ENCODE measurements at places on chromosomes 6 and 20.

- no peak for DNase-seq
These were observed 159.0 kb downstream of the GMDS start for GRCh38 chr6:2086326-2086965.

GRCh38 chr6:146224449-146224848 lies 195.6 kb downstream of the GRM1 start:
- DNase-seq = no peak

DNA sequence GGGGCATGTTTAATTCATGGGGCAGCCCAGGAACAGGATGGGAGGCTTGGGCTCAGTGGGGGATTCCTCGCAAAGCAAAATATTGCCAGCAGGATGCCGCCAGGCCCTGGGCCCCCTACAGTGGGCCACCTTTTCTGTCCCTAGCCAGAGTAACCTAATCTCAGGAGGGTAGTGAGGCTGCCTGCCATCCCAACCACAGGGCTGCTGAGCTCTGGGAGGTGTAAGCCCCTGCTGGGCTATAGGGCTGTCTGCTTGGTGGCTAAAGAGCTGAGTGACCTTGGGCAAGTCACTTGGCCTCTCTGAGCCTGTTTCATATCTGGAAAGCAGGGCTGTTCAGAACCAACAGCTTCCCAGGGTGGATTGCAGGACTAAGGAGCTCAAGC lies 35.7 kb upstream of the CDH22 start:
- DNase-seq = no peak

GRCh38 chr20:40335437-40335836 lies 353.6 kb downstream of the MAFB start:
- no peak for DNase-seq

DNA sequence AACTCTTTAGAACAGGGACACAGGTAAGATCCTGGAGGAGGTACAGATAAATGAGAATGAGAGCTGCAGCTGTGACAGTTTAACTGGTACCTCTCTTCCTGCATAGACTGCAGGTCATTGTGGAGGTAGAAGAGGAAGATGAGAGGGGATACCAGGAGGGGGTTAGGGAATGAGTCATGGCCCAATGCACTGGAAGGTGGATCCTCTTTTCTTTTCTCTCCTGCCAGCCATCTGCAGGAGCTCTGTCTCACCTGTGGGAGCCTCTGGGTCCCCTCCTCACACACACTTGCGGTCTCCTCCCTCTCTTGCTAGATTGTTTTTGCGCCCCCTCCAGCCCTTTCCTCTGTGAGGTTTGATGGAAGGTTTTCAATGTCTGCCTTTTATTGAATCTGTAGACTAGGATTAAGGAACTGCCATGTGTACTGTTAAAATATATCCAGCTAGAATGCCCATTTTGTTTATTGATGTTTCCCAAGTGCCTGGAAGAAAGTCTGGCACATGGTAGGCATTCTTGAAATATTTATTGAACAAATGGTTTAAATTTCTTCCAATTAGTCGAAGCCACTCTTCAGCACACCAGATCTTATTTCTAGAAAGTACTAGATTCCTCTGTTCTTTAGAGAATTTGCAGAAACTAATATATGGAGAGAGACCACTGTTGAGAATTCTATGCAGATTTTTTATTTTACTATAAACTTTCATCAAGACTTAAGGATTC lies 13.0 kb downstream of the C6orf163 start:
- no peak for DNase-seq

GRCh38 chr6:90411292-90411781 lies 114.7 kb upstream of the BACH2 start:
- peak; percentile 62 for DNase-seq

GRCh38 chr20:57532104-57532503 lies 7.2 kb upstream of the CTCFL start:
- no peak for DNase-seq

GRCh38 chr6:44009425-44010321 lies 117.6 kb downstream of the MRPL14 start:
- no peak for DNase-seq

DNA sequence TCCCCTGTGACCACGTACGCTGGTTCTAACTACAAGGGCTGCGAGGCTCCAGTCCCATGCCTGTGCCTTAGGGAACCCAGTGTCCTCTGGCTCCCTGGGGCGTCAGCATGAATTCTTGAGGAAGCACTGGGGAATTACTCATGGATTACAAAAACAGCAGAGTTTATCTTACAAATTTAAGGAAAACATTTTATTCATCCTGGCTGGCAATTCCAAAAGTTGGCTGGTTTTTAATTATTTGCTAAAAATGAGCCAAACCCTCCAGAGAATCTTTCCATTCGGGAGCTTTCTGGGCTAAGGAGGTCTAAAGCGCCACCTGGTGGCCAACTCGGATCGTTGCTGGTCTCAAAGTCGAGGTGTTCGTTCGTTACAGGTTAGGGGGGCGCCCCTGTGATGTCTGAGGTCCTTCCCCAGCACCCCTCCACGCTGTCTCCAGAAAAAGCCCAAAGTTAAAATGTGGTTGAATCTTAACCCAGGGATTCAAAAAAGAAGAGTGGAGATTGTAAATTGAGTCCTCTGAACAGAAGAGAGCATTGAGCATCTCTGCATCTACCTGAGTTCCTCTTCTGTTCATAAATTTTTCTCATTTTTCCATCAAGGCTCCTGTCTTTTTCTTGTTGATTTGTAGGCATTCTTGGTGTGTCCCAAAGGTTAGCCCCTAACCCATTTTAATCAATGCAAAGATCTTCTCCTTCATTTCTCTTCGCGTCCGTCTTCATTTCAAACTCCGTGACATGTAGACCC lies 99.4 kb downstream of the BFSP1 start:
- DNase-seq = peak; percentile 14

- DNase-seq = no peak
These were observed 80.9 kb upstream of the SRSF6 start for GRCh38 chr20:43376831-43377230.

GRCh38 chr6:5081955-5082354 lies 3.2 kb upstream of the PPP1R3G start:
- no peak for DNase-seq

GRCh38 chr6:87697581-87698546 lies 4.2 kb downstream of the AKIRIN2 start:
- DNase-seq = no peak

- no peak for DNase-seq
These were observed 11.0 kb upstream of the FOXF2 start for GRCh38 chr6:1378065-1379016.

DNA sequence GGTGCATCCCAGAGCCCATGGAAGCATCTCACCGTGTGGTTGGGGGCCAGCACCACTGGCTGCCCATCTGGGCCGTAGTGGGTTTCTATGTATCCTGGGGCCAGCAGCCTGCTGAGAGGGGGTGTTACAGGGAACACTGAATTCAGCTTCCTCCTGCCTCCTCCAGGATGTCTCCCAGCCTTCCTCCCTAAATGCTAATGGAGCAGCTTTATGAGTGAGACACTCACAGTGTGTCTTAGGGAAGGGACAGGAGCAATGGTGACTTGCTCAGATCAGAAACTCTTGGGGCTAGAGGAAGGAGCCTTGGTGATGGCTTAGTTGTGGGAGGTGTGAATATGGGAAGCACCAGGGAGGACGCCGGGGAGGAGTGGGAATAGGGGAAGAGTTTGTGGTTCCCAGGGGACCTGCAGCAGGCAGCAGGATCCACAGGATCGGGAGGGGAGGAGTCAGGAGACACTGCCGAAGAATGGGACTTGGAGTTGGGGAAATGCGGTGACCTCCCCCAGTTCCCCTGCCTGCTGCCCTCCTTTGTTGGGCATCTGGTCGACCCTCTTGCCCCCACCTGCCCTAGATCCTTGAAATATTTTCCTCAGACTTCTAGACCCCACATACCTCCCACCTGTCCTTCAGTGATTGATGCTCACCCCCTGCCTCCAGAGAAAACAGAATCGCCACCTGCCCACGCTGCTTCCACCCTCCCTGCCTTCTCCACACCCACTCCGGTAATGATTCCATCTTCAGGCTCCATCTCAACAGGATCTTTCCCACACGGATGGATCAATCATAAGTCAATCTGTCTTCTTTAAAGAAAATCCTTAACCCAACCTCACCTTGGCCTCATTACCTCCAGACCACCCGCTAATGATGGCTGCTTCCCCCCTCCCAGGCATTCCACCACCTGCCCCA lies 6.6 kb downstream of the ADAM33 start:
- DNase-seq = no peak

GRCh38 chr6:27157459-27158315 lies 89.8 kb upstream of the PRSS16 start:
- peak; percentile 66 for DNase-seq

DNA sequence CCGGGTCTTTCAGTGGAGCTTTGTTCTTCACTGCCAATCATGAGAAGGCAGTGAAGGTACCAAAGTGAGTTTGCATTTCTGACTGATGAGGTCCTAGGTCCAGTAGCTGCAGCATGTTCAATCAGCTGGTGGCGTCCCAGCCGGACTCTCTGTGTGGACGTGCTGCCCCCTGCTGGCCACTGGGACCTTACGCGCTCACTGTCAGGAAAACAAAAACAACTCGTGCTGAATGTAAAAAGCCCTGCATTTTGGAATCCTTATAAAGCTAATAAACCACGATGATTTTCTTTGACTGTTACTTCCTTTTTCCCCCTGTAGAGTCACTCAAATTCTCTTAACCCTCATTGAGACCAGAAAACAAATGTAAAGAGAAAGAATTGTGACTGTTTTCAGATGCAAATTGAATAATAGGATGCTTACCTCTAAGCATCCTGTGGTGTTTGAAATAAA lies 4.9 kb upstream of the CD24 start:
- DNase-seq = peak; percentile 66

DNA sequence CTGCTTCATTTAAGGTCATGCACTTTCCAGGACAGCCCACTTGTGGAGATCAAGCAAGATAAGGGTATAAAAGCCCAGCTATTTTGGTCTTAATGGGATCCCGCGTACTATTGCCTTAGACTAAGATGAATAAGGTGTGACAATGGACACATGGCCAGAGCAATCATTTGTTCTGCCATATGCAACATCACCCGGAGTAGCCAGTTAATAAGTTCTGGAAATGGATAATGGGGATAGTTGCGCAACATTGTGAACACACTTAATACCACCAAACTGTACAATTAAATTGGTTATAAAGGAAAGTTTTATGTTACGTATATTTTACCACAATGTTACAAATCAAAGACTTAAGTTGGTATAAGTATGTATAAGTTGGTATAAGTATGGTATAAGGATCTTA lies 674.5 kb downstream of the HDGFL1 start:
- no peak for DNase-seq

- DNase-seq = no peak
These were observed 191.9 kb downstream of the ISM1 start for GRCh38 chr20:13412806-13413445.

DNA sequence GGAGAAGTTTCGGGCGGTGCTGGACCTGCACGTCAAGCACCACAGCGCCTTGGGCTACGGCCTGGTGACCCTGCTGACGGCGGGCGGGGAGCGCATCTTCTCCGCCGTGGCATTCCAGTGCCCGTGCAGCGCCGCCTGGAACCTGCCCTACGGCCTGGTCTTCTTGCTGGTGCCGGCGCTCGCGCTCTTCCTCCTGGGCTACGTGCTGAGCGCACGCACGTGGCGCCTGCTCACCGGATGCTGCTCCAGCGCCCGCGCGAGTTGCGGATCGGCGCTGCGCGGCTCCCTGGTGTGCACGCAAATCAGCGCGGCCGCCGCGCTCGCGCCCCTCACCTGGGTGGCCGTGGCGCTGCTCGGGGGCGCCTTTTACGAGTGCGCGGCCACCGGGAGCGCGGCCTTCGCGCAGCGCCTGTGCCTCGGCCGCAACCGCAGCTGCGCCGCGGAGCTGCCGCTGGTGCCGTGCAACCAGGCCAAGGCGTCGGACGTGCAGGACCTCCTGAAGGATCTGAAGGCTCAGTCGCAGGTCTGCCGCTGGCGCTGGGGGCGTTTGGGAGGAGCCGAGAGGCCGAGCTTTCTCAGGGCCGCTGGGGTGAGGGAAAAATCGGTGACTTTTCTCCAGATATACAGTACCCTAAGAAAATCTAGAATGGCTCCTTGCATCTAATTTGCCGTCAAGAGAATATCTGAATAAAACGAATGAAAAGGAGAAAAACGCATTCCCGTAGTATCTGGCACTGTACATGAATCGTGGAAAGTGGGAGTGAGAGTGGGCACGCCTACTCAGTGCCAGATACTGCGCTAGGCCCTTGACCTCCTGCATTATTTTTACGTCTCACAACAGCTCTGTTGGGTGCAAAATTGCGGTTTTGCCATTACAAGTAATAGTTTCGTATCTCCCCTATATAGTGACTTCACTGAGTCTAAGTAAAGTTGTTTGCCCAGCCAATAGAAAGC lies 1.0 kb downstream of the CALHM6 start:
- DNase-seq = peak; percentile 50

DNA sequence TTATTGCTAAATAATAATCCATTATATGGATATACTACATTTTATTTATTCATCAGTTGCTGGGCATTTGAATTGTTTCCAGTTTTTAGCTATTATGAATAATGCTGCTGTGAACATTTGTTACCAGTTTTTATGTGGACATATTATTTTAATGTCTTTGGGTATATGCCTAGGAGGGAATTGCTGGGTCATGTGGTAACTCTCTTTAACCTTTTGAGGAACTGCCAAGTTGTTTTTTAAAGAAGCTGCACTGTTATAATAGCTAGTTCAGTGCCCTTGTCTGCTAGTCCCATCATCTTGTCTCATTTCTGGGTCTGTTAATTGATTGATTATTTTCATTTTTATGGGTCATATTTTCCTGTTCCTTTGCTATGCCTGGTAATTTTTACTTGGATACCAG lies 56.3 kb downstream of the FOXO3 start:
- no peak for DNase-seq

DNA sequence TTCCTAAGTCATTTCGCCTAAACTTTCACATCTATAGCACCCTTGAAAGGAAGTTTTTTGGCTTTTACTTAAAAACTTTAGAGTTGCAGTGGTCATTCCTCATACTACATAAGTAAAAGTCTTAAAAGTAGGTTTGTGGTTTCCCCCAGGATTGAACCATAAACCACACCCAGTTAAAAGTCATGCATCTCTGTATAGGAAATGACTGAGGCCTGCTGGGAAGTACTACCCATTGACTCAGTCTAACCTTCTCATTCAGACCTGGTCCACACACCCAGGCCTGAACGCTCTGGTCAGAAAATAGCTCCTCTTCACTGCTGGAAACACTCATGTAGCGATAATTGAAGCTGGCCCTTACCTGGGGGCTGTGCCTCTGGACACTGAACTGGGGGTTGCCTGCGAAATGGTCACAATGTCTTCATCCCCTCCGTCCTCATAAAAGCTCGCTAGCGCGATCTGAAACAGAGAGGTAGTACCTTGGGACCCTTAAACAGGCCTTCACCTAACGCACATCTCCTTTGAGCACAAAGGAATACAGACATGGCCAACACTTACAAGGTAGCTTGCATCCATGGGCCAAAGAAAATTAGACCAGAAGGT lies 2.6 kb downstream of the NSFL1C start:
- no peak for DNase-seq

- no peak for DNase-seq
These were observed 42.3 kb downstream of the GNAS start for GRCh38 chr20:58894652-58895447.

DNA sequence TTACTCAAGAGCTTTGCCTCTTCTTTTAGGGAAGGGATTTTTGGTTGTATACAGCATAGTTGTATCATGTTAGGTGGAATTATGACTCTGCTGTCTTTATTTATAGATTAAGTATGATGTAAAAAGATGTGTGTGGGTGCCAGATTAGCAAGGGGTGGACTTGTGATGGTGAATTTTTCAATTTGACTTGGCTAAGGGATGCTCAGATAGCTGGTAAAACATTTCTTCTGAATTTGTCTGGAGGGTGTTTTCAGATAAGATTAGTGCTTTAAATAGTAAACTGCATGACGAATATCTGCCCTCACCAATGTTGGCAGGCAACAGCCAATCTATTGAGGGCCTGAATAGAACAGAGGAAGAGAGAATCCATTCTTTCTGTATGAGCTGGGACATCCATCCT lies 173.3 kb upstream of the TNFAIP3 start:
- no peak for DNase-seq

Data from T-helper 2 cell (primary cell).